ENCODE measurements at places on chromosomes 2 and 18.

- DNase-seq = no peak
Observed at GRCh38 chr18:34647251-34647650, 62.8 kb upstream of the DTNA start.

- DNase-seq = no peak
Observed at GRCh38 chr2:179581605-179582004, 279.8 kb downstream of the ZNF385B start.

DNA sequence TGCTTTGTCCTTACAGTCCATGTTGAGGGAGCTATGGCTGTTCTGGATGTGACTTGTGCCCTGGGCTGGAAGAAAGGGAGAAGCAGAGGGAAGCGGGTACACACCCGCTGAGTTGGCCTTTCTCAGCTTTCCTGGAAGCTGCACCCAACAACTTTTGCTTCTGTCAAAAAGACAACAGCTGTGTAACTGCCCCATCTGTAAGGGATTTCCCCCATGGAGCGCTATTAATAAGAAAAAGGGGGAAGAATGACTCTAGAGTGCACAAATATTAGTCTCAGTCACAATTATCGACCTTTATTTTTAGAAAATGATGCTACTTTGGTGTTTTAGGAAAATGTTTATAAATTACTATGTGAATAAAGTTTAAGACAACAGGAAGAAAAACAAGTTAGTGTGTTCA is 368.3 kb downstream of the RAD51AP2 start:
- DNase-seq = no peak

- DNase-seq = peak; percentile 31
Observed at GRCh38 chr2:119823734-119824334, 64.1 kb downstream of the PTPN4 start.

DNA sequence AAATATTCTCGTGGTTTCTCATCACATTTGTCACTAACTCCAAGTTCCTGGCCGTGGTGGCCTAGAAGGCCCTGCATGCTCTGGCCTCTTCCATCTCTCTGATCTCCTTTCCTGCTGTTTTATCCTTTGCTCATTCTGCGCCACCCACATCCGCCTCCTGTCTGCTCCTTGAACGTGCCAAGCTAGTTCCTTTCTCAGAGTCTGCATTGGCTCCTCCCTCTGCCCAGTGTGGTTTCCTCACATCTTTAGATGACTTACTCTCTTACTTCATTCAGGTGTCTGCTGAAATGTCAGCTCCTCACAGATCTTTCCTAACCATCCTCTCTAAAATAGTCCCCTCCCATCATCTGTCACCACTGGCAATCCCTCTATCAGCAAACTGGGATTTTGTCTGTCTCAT is 158.6 kb upstream of the RBMS1 start:
- no peak for DNase-seq

GRCh38 chr2:128358941-128359731 is 40.5 kb upstream of the HS6ST1 start:
- DNase-seq = no peak

DNA sequence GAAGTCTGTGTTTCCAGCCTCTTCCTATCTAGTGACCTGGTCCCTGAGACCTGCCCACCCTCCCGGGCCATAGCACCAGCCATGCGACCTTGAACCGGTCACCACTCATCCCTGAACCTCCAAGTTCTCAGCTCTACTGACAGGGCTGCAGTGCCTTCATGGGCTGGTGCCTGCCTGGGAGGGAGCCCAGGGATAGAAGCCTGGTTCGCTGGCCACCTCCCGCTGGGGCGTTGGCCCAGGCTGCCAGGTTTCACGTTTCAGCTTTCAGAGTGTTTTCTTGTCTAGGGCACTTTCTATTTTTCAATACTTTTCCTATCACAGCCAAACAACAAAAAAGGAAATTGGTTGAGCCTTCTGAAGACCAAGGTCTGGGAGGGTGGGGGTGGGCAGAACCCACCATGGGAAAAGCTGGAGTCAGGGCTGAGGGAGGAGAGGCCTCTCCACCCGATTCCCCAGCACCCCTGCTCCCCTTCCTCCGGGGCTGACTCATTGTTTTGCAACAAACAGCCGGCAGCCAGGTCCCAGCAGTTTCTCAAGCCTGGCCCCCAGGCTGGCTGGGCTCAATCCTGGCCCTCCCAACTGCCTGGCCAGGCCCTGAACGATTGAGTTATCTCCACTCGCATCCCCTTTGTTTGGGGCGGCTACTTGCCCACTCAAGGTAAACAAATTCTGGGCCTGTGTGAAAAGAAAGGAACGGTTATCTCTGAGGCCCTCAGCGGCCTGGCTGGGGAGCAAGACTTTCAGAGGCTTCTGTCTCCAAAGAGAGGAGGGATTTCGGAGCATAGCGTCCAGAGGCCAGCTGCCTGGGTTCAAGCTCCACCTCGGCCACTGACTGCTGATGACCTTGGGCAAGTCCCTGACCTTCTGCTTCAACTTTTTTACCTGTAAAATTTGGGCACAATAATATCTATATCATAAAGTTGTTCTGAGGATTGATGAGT is 47.5 kb downstream of the ZFP36L2 start:
- peak; percentile 93 for DNase-seq

DNA sequence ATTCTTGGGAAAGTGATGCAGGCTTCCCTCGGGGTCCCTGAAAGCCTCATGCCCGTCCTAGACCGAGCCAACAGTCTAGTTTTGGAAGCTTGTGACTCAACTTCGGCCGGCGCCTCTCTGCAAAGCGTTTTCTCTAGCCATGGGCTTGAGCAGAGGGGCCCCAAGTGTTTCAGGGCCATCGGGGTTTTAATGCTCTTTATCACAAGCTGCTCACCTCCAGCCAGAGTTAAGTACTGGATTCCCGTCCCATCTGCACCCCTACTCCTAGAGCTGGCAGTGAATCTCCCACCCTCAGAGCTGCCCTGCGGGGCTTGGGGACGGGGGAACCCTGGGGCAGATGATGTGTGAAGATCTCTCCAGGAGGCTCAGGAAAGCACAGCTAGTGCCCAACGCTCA is 7.3 kb downstream of the RAX start:
- DNase-seq = no peak

DNA sequence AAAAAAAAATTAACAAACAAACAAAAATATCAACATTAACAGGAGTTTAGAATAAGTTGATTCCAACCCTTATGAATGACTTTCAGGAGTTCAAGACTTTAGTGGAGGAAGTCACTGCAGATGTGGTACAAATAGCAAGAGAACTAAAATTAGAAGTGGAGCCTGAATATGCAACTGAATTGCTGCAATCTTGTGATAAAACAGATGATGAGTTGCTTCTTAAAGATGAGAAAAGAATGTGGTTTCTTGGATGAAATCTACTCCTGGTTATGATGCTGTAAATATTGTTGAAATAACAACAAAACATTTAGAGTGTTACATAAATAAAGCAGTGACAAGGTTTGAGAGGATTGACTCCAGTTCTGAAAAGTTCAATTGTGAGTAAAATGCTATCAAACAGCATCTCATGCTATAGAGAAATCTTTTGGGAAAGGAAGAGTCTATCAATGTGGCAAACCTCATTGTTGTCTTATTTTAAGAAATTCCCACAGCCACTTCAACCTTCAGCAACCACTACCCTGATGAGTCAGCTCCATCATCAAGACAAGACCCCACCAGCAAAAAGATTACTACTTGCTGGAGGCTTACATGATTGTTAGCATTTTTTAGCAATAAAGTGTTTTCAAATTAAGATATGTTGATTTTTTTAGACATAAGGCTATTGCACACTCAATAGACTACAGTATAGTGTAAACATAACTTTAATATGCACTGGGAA is 42.7 kb upstream of the TAF4B start:
- DNase-seq = no peak

- DNase-seq = peak; percentile 92
Observed at GRCh38 chr2:140247451-140248195, 1467.4 kb upstream of the NXPH2 start.

GRCh38 chr2:239047420-239047819 is 199.5 kb downstream of the TWIST2 start:
- no peak for DNase-seq

DNA sequence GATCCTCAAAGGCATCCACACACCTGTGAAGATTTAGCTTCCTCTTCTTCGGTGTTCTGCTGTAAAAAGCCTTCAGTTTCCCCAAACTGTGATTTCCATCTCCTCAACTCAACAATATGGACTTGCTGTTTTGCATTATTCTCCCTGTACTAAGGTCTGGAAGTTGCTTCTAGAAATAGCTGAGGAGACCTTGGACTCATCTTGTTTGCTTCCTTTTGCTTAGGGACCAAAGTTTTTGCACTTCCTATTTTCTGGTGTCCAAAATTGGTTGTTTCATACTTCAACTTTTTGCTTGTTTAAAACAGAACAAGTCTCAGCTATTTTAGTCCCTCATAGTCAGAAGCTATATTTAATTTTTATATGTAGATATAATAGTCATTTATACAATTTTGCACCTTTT is 201.9 kb upstream of the COPS8 start:
- DNase-seq = no peak

GRCh38 chr2:111697560-111697959 is 186.4 kb downstream of the ANAPC1 start:
- DNase-seq = no peak

GRCh38 chr18:79481046-79481790 is 85.5 kb downstream of the NFATC1 start:
- no peak for DNase-seq

DNA sequence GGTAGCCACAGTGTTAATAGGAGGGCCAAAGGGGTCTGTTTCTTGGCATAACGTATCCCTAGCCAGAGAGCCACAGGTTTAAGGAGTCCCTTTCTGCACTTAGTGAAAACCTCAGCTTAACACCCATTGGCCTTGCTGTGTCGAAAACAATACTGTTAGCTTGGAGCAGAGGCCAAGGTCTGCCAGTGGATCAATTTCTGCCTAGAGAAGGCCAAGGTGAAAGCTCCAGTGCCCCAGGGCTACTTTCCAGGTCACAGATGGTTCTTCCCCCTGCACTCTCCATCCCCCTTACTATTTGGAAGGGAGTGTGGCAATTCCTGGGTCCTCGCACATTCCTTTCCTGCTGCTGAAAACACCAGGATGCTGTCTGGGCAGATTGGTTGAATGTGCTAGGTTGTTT is 74.8 kb upstream of the TNP1 start:
- DNase-seq = no peak

- DNase-seq = no peak
Observed at GRCh38 chr2:82098617-82099016, 1794.1 kb upstream of the LRRTM1 start.

GRCh38 chr2:232235716-232236115 is 142.8 kb upstream of the ALPP start:
- no peak for DNase-seq

GRCh38 chr18:44229693-44230108 is 451.0 kb upstream of the SETBP1 start:
- DNase-seq = peak; percentile 83

DNA sequence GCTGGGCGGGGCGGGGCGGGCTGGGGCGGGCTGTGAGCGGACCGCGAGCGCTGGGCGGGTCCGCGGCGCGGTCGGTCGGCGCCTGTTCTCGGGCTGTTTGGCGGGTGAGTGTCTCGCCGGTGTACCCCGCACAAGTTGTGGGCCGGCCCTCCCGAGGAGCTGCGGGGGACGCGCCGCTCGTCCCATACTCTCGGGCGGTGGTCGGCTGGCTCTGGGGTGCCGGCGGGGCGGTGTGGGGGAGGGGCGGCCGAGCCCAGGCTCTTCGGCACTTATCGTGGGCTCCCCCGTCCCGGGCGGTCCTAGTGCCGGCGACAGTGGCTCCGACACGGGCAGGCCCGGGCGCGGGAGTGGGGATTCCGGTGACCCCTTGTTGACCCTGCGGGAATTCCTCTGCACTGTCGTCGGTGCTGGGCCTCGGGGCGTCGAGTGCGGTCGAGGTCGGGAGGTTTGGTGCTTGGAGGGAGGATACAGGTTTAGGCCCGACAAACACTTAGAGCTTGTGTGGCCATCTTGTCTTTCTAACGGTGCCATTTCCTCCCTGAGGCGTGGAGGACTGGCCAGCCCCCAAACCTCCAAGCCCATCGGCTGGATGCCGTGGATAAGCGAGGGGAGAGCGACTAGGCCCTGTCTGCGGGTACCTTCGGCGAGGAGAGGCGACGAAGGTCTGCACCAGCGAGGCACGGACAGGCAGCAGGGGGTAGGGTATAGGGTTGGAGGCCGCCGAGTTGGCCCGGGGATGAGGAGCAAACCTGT is at the start of gene SEPTIN2:
SEPTIN2 (plus strand) TSS at position 47 of the 753 bp plus-strand sequence. CDS start 8,308 bp downstream, outside the sequence.
- DNase-seq = peak; percentile 53

DNA sequence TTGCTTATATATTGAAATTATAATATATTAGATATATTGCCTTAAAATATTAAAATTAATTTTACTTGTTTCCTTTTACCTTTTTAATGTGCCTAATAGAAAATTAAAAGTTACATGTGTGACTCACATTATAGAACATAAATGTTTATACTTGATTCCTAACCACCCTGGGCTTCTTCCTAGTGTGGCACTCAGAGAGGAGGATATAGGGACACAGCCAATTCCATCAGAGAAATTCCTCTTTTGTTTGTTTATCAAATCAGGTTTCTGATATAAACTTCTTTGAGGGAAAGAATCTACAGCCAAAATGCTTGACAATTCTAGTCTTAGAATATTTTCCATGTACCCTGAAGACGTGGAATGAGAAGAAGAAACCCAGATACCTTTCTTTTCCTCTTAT is 348.9 kb upstream of the NRP2 start:
- DNase-seq = no peak

GRCh38 chr18:79902075-79902474 is 49.4 kb downstream of the SLC66A2 start:
- DNase-seq = no peak
